Esophagus squamous epithelium (tissue), 5 donors: ENCODE measurements at places on chromosomes 12 and 14.

GRCh38 chr12:57087010-57087690 is 1.8 kb upstream of the NAB2 start:
- DNase-seq, result peak; percentile 61

DNA sequence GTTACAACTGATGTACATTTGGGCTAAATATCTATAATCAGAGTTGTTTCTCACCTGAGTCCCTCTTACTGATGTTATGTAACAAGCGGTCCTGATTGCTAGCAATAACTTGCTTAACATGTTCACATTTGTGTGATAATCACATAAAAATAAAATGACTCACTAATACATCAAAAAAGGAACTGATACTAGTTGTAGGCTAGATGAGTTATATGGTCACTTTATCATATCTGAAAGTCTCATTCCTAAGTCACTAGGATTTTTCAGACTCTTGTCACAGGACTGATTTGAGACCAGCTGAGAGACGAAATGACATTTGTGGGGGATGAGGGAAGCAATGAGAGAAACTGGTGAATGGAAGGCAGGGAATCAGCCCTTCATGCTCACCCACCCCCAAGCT is 34.3 kb downstream of the NKX2-1 start:
- no peak for DNase-seq

GRCh38 chr14:54665946-54666345 is 99.0 kb downstream of the SAMD4A start:
- DNase-seq, result no peak

- DNase-seq, result no peak
Measured at GRCh38 chr12:68766646-68767045, 20.7 kb downstream of the SLC35E3 start.

- DNase-seq, result no peak
Measured at GRCh38 chr14:60905923-60906322, 75.0 kb downstream of the TRMT5 start.

- no peak for DNase-seq
Measured at GRCh38 chr12:3317841-3318501, 173.0 kb upstream of the PRMT8 start.
